Hepatic stellate cell (primary cell): ENCODE measurements at places on chromosomes 5 and 9.

DNA sequence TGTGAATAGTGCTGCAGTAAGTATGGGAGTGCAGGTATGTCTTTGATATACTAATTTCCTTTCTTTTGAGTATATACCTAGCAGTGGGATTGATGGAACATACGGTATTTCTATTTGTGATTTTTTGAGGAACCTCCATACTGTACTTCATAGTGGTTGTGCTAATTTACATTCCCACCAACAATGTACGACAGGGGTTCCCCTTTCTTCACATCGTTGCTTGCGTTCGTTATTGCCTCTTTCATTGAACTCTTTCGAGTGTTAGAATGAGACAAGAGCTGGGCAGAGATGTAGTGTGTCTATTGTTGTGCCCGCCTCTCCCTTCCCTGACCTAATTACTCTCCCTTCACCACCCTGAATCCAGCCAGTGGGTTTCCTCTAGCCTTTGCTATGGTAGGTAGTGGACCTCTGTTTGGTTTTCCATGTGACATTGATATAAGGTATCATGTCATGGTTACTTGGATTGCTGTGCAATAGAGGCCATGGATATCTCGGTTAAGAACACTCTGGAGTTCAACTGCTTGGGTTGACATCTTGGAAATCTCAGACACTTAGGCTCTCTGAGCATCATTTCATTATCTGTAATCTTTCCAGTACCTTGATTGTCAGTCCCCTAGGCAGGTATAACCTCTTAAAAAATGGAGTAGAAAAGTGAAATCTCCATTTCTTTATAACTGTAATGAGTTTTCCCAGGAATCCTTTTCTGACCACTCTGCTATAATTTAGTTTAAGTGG is 19.5 kb downstream of the AOPEP start:
- no peak for DNase-seq

DNA sequence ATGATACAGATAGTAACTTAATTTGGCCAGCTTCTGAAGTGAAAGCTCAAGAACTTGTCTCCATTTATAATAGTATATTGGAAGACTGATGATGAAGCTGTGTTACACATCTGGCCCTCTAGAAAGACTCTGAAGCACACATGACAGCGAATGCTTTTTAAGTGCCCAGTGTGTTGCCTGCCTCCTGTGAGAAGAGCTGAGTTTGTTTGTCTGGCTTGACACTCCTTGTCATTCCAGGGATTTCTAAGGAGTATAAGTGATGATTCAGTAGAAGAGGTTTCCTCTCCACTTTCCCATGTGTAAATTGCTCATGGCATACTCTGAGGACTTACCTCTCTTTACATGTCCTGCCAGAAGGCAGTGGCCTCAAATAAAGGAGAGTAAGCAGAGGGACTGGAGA is 30.4 kb upstream of the LRRTM2 start:
- peak; percentile 36 for DNase-seq

DNA sequence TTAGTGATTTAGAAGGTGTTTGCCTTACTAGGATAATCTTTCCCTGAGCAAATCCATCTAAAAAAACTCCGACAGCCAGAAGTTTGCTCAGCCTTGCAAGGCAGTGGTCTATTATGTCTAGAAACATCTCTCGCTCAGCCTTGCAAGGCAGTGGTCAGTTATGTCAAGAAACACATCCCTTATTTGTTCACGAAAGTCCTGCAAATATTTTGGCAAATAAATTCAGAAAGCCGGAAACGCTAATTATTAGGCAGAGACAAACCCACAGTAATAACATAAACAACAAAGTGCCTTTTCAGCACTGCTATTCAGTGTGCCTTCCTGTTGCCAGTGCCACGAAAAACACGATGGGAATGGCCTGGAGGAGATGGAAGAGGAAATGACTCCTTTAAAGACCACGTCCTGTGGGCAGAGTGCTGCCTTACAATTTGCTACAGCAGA is 184.5 kb downstream of the GNAQ start:
- peak; percentile 24 for DNase-seq

- DNase-seq: no peak
These were observed 396.6 kb upstream of the ZNF608 start for GRCh38 chr5:125143011-125143410.

- peak; percentile 19 for DNase-seq
These were observed 147.5 kb upstream of the FBXL17 start for GRCh38 chr5:108529381-108529780.

DNA sequence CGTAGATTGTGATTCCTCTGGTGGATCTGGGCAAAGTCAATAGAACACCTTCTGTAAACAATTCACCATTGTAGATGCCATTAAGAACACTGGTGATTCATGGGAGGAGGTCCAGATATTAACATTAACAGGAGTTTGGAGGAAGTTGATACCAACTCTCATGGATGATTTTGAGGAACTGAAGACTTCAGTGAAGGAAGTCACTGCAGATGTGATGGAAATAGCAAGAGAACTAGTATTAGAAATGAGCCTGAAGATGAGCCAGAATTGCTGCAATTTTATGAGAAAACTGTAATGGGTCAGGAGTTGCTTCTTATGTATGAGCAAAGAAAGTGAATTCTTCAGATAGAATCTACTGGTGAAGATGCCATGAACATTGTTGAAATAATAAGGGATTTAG is 26.9 kb downstream of the TCERG1 start:
- no peak for DNase-seq

- no peak for DNase-seq
These were observed 29.3 kb downstream of the CARTPT start for GRCh38 chr5:71748360-71748759.

DNA sequence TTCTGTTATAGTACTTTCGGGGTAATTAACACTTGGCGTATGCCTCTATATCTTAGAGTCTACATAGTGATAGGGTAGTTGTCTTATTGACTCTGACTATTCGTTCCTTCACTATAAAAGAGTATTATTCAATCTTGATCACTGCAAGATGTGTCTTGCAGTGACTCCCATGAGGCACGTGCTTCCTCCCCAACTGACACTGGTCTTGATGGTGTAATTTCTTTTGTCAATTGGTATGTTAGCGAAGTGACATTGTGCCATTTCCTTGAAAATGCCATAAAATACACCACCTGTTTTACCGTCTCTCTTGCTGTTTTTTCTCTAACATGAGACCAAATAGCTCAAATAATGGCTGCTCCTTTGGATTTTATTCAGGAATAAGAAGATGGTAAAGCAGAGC is 1314.1 kb upstream of the CDH6 start:
- DNase-seq: no peak

DNA sequence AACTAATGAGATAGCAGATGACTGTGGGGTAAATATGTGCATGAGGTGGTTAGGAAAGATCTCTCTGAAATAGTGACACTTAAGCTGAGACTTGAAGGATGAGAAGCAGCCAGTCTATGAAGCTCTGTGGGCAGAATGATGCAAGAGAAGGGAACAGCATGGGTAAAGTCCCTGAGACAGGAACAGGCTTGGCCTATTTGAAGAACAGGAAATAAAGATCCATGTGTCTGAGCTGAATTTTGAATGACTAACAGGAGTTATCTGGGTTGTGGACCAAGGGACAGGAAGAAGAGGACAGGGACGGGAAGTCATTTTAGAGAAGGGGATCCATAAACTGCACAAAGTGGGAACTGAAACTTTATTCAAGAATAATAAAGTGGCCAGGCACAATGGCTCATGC is 25.6 kb upstream of the HMGCS1 start:
- no peak for DNase-seq

GRCh38 chr5:150860246-150860821 is 14.0 kb downstream of the IRGM start:
- DNase-seq: no peak
